ENCODE measurements at places on chromosomes 6 and 20.

GRCh38 chr20:50824137-50824536 is 29.3 kb downstream of the BCAS4 start:
- peak; percentile 18 for DNase-seq

GRCh38 chr6:168380956-168381605 is 59.9 kb upstream of the SMOC2 start:
- DNase-seq, result no peak

DNA sequence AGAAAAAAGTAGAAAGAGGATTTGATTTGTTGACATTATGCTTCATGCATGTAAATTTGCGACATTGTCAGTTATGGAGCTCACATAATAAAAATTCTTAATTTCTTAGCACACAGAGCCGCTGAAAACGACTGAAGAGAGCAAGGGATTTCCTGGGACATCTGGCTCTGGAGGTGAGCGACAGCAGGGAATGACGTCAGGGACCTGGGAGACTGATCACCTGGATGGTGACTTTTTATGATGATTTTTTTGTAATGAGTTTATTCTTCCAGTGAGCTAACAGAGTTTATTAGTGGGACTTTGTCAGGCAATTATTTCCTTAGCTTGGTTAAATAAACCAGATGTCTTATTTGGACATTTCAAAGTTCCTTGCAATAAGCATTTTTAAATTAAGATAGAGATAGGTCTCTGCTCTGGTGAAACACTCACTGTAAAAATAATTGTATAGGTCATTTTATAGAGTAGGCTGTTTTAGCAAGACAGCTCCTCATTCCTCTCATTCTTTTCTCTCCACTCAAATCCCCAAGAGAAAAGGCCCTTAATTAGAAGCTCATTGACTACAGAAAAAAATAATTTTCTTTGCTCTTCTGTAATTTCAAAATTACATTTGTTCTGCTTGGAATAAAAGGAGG is 19.4 kb downstream of the TMEM200A start:
- DNase-seq, result peak; percentile 79

DNA sequence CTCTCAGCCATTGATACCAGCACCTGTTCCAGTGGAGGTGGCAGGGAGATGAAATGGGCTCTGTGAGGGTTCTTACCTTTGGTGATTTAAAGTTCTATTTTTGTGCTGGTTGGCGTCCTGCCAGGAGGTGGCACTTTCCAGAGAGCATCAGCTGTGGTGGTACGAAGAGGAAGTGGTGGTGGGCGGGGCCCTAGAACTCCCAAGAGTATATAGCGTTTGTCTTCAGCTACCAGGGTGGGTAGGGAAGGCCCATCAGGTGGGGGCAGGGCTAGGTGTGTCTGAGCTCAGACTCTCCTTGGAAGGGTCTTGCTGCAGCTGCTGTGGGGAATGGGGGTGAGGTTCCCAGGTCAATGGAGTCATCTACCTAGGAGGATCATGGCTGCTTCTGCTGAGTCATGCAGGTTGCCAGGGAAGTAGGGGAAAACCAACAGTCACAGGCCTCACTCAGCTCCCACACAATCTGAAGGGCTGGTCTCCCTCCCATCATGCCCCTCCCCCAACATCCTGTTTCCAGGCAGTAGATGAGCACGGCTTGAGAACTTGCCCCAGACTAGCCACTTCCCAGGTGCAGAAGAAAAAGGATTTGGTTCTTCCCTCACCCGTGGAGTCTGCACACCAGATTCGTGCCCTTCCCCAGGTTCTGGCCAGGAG is 46.6 kb downstream of the MOXD1 start:
- DNase-seq, result peak; percentile 49

DNA sequence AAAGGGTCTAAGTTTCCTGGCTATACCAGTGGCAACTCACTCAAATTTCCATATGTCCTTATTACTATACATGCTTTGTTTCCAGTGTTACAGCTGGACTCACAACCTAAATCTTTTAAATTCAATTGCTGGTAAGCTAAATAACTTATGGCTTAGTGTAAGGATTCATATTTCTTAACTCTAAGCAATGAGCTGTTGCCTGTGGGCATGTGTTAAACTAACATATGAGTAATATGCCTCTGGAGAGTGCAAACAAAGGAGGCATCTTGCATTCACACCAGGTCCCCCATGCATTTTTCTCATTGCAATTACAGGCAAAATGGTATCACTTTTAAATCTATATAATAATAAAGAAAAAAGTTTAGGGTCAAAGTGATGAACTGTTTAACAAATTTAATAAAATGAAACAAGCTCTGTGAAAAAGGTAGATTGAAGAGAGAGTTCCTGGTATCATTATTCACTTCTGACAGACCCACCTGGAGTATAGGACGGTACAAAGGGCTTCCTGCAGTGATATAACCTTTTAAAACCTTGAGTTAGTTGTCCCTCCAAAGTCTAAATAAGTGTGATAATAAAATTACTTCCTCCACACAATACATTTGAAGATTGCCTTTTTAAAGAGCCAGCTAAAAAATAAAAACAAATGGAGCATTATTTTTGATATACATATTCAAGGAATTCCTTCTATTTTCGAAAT is 57.6 kb upstream of the HMGCLL1 start:
- DNase-seq, result peak; percentile 47

GRCh38 chr20:54626126-54626525 is 150.7 kb downstream of the DOK5 start:
- no peak for DNase-seq

GRCh38 chr20:21586682-21587081 is 72.8 kb upstream of the NKX2-2 start:
- DNase-seq, result no peak

DNA sequence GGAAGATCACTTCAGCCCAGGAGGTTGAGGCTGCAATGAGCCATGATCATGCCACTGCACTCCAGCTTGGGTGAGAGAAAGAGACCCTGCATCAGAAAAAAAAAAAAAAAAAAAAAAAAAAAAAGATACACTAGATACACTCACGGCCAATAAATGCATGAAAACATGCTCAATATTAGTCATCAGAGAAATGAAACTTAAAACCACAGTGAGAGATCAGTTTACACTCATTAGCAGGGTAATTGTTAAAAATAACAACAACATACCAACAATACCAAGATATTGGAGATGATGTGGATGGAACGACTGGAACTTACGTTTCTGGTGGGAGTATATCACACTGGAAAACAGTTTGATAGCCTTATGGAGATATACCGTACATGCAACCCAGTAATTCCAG is 29.9 kb downstream of the HS3ST5 start:
- no peak for DNase-seq

GRCh38 chr6:170480050-170480692 is 72.9 kb downstream of the PSMB1 start:
- no peak for DNase-seq

DNA sequence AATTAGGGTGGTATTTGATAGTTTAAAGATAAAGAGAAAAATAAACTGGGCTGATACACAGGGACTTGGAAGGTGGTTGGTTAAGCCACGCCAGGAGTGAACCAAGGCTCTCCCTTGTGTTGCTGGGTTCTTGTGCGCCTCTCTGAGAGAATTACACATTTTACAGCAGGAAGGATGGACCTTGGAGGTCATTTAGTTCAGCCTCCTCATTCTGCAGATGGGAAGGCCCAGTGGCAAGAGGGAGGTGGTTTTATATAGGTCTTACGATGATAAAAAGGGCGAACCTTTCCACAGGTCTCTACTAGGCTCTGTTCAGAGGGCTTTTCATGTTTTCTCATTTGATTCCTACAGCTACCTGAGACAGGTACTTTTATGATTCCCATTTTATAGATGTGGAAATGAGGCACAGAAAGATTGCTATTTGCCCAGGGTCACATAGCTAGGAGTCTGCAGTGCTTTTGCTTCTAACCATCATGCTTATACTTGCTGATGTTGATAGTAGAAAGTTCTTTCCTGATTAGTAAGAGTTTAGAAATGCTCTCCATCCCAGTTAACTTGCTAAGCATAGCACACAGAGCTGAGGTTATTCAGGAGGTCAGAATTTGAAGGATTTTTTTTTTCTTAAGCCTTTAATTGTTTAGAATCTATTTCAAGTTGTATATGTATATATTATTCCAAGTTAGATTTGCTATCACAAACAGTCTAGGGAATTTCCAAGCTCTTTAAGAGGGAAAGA is 12.8 kb downstream of the HIVEP1 start:
- DNase-seq, result peak; percentile 75

- DNase-seq, result no peak
These were observed 31.3 kb upstream of the KCNK16 start for GRCh38 chr6:39353698-39354315.

GRCh38 chr20:50776122-50776817 is 18.6 kb upstream of the BCAS4 start:
- no peak for DNase-seq

- DNase-seq, result no peak
These were observed 203.9 kb downstream of the TBXT start for GRCh38 chr6:165963750-165964149.

DNA sequence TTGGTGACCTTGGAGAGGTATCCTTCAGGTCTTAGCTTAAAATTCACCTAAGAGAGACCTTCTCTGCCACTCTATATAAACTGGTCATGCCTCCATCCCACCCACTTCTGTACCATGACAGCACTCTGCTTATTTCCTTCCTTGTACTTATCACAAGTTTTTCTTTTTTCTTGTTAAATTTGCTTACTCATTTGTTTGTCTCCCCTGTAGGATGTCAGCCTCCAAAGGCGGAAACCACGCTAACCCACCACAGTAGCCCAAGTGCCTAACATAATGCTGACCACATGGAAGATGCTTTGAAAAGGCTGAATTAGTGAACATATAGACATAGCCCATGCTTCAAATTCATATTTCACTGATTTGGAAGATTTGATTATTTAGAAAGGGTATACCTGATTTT is 5.4 kb downstream of the BMP6 start:
- DNase-seq, result no peak

DNA sequence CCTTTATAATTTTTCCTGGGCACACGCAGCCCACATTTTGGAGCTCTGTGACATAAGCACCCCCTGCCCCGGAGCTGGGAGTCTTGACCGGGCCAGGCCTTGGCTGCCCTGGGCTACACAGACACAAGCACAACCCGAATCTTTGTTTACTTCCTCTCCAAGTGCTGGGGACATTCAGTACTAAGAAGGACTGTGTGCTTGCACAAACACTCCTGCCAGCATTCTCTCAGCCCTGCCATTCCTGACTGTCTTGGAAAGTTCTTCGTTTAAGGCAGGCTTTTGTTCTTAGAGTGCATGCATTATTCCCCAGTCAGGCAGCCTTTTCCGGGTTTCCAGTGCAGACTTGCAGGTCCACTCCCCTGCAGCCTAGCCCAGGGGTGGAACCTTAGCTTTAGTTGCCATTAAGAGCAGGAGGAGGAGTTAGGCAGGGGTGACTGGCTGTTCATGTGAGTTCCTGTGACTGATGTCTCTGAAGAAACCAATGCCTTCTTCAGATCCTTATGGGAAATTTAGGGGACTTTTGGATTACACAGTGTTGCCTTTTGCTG is 28.6 kb downstream of the FOXO3 start:
- peak; percentile 54 for DNase-seq

GRCh38 chr6:69796073-69796641 is 653 bp downstream of the LMBRD1 start:
- peak; percentile 15 for DNase-seq

- peak; percentile 13 for DNase-seq
These were observed 5.5 kb downstream of the NT5DC1 start for GRCh38 chr6:116106146-116106545.

GRCh38 chr6:133571681-133572080 is 317.2 kb upstream of the TCF21 start:
- no peak for DNase-seq

- peak; percentile 59 for DNase-seq
These were observed 526.6 kb upstream of the ARID1B start for GRCh38 chr6:156250593-156250992.

GRCh38 chr6:74199215-74199915 is 503.4 kb downstream of the CD109 start:
- no peak for DNase-seq

DNA sequence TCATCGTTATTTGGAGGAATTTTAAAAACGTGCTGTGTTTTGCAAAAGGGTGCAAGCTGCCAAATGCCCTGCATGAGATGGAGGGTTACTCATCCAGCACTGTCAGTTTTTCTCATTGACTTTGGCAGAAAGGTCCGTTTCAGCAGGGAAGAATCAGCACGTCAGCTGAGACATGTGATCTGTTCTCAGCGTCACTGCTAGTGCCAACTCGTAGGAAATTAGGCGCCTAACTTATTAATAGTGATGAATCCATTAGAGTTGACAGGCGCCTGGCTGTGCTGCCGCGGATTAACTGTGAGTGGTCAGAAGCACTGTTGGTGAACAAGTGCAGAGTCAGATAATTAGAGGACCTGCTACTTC is 175.5 kb upstream of the FOXQ1 start:
- DNase-seq, result peak; percentile 87

GRCh38 chr6:41013466-41014153 is 25.4 kb downstream of the UNC5CL start:
- no peak for DNase-seq

DNA sequence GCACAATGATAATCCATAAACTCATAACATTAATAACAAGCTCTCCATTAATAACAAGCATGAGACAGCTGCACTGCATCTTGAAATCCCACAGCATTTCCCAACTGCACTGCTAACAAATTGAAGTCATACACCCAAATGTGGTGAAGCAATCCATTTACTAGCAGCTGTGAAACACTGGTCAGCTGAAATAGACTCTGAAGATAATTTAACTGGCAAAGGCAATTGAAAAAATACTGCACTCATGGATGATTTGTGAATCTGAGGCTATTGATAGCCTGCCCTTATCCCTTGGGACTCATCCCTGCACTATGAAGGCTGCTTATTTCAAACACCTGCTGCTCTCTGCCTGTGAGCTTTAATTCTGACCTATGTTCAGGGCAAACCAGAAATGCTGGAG is 49.1 kb upstream of the PLCB1 start:
- DNase-seq, result no peak

DNA sequence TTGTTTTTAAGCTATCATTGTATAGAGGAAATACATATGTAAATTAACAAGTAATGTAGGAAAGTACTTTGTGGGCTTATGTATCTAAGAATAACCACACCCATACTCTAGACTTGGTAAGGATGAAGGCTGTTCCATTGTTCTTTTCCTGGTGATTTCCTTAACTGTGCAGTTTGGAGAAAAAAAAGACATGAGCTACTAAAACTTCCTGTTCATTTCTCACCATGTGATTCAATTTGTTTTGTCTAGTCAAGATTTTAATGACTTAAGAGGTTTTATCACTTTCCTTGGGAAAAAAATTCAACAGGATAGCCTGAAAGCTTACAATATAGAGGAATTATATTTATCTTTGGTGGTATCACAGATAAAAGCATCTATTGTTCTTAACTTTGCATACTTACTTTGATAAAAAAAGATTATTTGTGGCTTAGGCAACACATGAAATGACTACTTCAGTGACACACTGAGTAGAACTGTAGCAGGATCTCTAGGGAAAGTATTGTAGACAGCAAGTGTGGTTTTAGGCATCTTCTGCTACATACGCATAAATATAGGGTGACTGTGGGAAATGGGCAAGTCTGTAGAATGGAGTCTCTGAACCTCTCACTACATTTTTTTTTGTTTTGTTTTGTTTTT is 80.3 kb downstream of the GJA1 start:
- peak; percentile 32 for DNase-seq
